ENCODE measurements at places on chromosomes 2 and 18. TPM values are rescaled to one million over a fixed set of nuclear protein-coding genes. Genes with fewer than 3 reads are reported as not detected.

Gene PASK
- total RNA-seq, result 17.0 TPM

Gene SERPINB8
- 1.5 TPM for total RNA-seq

Gene MTHFD2
- total RNA-seq, result 22.6 TPM

Gene HOXD1
- not detected for total RNA-seq

Gene REG3A
- total RNA-seq, result 0.45 TPM

Gene FOSL2
- total RNA-seq, result 5.8 TPM

Gene ARID5A
- total RNA-seq, result 2.6 TPM

Gene C2orf80
- 12.2 TPM for total RNA-seq

Gene HOXD9
- total RNA-seq, result not detected

Gene MC2R
- total RNA-seq, result not detected

Gene SPATA3
- total RNA-seq, result not detected

Gene LIMS3
- 3.0 TPM for total RNA-seq

Gene CCDC85A
- 25.3 TPM for total RNA-seq

Gene SP9
- total RNA-seq, result 0.09 TPM

Gene CERKL
- 47.5 TPM for total RNA-seq

Gene KLHL14
- total RNA-seq, result 9.4 TPM

Gene IMP4
- total RNA-seq, result 27.9 TPM

Gene PRPF40A
- 105 TPM for total RNA-seq

Gene LIPG
- 10.0 TPM for total RNA-seq

Gene FHOD3
- total RNA-seq, result 38.0 TPM

Gene FKBP7
- total RNA-seq, result 12.6 TPM

Gene MC4R
- total RNA-seq, result 0.54 TPM

Gene PCARE
- 1.5 TPM for total RNA-seq

Gene FLACC1
- 3.7 TPM for total RNA-seq

Gene RGPD4
- total RNA-seq, result not detected

Gene CYP1B1
- total RNA-seq, result 23.7 TPM

Gene EVA1A
- 0.36 TPM for total RNA-seq

Gene LRRC30
- not detected for total RNA-seq

Gene HYCC2
- total RNA-seq, result 50.4 TPM

Gene TUBA4B
- total RNA-seq, result not detected

Gene ACOXL
- 0.18 TPM for total RNA-seq
